MCF 10A (cell line): ENCODE measurements at places on chromosomes 6 and 20.

DNA sequence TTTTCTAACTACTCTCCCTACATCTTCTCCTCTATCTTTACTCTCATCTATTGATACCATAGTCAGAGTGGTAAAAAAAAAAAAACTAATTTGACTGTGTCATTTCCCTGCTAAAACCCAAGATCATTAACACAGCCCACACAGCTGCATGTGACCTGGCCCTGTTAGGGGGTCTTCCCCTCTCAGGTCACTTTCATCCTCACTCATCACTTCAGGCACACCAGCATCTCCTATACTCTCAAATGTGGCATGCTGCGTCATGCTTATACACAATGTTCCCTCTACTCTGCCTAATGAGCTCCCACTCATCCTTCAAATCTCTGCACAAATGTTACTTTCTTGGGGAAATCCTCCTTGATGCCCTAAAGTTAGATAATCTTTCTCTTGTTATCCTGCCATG lies 86.8 kb downstream of the CDK19 start:
- no peak for DNase-seq

DNA sequence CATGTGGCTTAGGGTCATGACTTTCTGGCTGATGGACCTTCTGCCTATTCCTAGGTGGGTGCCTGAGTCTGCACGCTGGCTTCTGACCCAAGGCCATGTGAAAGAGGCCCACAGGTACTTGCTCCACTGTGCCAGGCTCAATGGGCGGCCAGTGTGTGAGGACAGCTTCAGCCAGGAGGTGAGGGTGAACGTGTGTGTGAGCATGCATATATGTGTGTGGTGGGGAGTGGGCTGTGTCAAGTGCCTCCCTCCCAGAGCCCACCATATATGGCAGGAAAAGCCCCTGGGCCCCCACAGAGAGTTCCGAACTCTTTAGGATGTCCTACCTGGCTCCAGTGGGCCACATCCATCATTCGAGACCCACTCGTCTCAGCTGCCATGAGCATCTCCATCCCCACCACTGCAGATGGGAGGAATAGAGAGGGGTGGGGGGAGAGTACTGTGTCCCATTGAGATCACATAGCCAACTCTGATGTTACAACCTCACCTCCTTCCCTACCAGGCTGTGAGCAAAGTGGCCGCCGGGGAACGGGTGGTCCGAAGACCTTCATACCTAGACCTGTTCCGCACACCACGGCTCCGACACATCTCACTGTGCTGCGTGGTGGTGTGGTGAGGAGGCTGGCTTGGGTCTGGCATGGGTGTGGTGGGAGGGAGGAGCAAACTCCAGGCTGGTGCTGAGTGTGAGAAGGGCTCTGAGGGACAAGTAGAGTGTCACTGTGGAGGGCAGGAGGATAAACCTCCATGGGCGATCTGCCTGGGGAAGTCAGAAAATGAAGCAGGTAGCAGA lies 3.2 kb downstream of the SLC22A7 start:
- DNase-seq: no peak

DNA sequence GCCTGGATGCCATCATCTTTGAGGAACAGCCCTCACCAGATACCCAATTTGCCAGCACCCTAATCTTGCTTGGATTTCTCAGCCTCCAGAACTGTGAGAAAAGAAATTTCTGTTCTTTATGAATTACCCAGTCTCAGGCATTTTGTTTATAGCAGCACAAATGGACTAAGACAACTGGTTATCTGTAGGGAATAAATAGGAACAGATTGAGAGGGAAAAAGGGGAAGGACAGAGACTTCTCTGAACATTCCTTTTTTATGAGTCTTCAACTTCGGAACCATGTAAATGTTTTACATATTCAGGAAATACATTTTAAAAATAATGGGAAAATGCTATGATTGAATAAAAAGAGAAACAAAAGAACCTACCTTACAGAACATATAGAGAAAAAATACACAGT lies 20.9 kb downstream of the KCTD20 start:
- no peak for DNase-seq

DNA sequence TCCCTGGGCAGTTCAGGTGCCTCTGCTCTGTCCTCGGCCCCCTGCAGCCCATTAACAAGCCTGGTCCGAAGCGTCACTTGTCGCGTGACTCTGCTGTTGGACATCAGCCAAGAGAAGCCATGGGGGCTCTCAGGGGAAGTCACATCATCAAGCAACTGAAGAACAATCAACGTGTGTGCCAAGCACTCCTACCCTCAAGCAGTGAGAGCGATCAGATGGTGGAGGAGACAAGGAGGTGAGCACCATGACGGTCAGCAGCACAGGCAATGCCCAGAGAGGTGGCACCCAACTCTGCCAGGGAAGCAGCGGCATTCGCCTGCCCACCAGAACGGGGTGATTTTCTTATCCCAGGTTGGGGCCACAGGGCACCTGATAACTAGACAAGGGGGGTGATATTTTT lies 132.7 kb downstream of the AGPAT4 start:
- DNase-seq: no peak

DNA sequence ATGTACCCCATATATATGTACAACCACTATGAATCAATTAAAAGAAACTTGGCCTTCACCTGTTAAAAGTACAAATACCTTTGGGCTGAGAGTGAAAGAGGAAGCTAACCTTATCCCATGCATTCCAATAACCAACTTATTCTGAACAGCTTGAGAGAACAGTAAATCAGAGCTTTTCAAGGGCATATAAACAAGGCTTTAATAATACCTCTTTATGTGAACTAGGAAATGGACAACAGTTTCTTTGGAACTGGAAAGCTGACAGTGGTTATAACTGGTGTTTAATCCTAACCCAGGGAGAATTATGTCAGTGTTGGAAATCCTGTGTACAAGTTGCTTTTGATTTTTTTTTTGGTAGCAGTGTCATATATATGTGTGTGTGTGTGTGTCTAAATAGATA lies 170.5 kb downstream of the TFAP2B start:
- DNase-seq: no peak

GRCh38 chr6:154504865-154505449 lies 5.5 kb downstream of the CNKSR3 start:
- no peak for DNase-seq

- no peak for DNase-seq
Observed at GRCh38 chr6:73823832-73824231, 127.8 kb downstream of the CD109 start.

GRCh38 chr6:113411011-113411410 lies 446.1 kb upstream of the MARCKS start:
- no peak for DNase-seq

GRCh38 chr6:168909288-168909687 lies 344.4 kb downstream of the THBS2 start:
- DNase-seq: no peak

GRCh38 chr20:37994512-37994911 lies 38.7 kb downstream of the TTI1 start:
- peak; percentile 92 for DNase-seq

DNA sequence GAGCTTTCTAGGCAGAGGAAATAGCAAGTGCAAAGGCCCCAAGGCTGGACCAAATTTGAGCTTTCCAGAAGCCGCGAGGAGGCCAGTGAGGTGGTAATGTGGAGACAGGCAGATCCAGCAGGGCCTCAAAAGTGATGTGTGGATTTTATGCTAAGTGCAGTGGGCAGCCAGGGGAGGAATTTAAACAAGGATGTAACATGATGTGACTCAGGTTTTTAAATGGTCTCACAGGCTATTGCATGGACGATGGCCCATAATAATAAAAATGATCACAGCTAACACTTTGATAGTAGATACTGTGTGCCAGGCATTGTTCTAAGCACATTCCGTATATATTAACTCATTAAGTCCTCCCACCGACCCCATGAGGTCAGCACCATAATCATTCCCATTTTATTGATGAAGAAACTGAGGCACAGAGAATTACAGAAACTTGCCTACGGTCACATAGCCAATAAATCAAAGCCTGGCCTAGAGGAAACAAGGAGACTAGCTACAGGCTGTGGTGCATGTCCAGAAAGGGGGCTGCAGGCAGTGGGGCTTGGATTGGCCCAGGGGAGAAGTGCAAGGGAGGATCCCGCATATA lies 18.0 kb upstream of the PREX1 start:
- DNase-seq: no peak

DNA sequence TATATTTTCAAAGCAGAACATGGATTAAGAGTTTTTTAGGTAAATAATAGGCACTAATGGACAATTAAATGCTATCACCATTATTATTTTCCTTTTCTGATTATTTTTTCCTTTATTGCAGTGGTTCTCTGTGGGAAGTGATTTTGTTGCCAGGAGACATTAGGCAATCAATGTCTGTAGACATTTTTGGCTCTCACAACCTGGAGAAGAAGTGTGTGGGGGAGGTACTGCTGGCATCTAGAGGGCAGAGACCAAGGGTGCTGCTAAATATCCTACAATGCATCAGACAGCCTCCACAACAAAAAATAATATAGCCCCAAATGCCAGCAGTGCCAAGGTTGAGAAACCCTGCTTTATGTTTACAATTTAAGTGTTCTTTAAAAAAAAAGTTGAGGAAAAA lies 8.3 kb downstream of the IFNGR1 start:
- DNase-seq: peak; percentile 83

DNA sequence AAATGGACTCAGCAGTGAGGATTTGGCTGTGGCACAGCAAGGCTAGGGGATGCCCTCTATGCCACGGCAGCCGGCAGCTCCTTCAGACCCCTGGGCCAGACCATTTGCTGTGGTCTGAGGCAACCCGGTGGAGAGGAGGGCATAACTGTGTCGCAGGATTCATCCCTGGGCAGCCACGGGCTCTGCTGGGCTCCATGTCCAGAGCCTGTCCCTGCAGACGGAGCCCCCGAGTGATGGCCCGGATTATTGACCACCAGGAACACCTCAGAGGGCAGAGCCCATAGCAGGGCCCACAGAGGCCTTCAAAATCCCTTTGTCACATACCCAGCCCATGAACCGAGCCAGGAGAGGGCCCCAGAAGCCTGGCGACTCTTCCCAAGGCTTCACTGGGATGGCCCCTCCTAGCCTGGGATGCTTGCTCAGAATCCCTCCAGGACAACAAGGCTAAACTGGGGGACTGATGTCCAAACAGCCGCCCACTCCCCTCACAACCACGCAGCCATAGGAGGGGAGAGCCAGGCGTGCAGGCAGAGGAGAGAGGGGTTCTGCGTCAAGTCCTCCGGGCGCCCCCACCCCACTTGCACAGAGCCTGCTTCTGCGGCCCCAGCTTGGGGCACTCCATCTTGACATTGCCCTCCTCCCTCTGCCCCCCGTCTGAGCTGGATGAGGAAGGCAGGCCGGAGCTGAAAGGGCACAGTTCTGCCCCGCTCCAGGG lies 68.2 kb upstream of the AFDN start:
- no peak for DNase-seq

DNA sequence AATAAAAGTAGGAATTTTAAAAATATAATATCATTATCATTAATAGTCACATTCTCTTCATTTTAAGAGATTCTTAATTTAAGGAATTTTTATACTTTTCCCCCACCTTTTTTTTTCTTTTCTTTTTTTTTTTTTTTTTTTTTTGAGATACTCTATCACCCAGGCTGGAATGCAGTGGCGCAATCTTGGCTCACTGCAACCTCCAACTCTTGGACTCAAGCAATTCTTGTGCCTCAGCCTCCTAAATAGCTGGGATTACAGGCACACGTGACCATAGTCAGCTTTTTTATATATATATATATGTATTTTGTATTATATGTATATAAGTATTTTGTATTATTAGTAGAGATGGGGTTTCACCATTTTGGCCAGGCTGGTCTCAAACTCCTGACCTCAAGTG lies 457.7 kb downstream of the CDKAL1 start:
- peak; percentile 12 for DNase-seq

GRCh38 chr6:38720295-38720694 lies 5.2 kb downstream of the DNAH8 start:
- peak; percentile 19 for DNase-seq

DNA sequence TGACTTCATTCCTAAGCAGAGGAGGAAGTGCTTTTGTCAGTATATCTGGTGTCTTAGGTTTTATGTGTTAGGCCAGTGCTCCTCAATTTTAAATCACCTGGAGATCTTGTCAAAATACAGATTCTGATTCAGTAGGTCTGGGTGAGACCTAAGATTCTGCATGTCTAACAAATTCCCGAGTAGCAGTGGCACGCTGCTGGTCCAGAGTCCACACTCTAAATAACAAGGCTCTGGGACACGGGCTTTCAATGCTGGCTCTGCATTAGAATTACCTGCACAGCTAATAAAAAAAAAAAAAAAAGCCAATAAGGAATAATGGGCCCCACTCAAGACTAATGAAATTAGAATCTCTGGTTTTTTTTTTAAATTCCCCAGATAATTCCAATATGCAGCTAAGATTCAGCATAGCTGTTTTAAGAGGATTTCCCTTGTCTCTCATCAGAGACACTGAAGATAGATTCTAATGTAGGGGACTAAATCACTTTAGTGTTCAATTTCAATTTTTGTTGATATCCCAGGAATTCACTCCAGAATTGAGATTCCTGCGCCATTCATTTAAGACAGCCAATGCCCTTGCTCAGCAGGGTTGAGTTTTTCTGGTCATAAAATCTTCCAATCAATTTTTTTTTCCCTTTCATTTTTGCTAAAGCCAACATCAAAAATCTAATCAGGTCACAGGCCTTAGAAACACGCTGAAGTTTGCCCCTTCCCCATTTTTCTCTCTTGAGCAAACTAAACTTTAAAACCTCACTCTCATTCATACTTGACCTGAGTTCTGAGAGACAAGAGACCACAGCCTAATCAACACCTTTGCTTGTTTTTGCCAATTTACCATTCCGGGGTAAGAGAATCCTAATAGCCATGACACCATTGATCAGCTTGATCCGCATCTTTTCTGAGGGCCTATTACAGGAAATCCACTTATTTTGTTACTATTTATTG lies 2.4 kb downstream of the TDP2 start:
- DNase-seq: no peak

GRCh38 chr6:111482188-111482958 lies 645 bp downstream of the REV3L start:
- DNase-seq: peak; percentile 55

DNA sequence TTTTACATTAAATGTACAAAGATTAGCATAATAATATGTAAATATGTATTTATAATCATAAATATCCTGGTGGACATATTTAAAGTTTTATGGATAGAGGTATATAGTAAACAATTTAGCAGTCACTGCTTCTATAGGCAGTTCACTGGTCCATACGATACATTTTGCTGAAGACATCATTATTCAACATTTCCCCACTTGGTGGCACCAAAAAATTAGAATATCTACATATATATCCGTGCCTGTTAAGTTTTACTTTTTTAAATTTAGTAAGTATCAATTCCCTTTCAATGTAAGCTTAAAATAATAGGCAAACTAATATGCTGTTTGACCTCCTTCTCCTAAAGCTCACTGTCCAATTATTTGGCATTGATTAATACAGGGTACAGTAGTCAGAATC lies 64.2 kb downstream of the LMBRD1 start:
- DNase-seq: peak; percentile 4

- peak; percentile 69 for DNase-seq
Observed at GRCh38 chr20:5890773-5891441, 59.4 kb downstream of the TRMT6 start.

GRCh38 chr20:53657279-53657678 lies 63.6 kb upstream of the ZNF217 start:
- DNase-seq: no peak

DNA sequence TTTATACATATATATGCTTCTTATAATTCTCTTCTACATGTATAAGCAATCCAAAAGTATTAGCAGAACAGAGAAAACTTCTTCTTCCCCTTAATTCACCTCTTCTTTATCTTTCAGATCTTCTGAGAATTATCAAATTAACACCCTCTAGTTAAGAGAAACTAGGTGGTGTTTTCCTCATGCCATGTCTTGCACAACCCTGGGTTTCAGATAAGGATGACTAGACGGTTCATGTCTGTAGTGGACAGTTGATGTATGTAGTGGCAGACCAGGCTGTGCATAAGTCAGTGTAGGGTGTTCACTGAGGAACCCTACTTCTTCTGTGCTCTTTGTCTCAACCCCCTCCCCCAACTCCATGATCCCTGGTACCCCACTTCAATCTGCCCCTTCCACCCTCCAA lies 187.3 kb downstream of the SAMD5 start:
- peak; percentile 11 for DNase-seq
